Stimulated activated CD4-positive, alpha-beta T cell treated with anti-CD3 and anti-CD28 coated beads, TNF-alpha, amount 100 ng/mL, for 1 hour (primary cell): ENCODE measurements at places on chromosomes 6 and 20.

GRCh38 chr6:49805246-49805645 lies 18.2 kb upstream of the PGK2 start:
- DNase-seq: no peak

DNA sequence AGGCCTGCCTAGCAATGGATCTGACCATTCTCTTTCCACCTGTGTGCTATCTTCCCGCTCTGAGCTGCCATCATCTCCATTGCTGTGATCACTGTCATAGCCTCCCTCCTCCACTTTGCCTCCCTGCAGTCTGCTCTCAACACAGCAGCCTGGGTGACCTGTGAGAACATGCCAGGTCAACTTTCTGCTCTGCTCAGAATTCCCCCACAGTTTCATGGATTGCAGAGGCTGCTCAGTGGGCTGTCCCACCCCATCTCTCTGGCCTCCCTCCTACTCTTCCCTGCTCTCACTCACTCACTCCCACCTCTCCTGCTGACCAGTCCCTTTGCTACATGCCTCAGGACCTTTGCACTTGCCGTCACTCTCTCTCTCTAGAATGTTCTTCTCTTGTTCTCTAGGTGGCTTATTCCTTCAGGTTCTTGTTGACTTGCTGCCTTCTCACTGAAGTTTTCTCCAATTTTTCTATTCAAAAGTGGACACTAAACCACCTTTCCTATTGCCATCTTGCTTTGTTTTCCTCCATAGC lies 159.9 kb downstream of the CD83 start:
- DNase-seq: no peak

- DNase-seq: no peak
Observed at GRCh38 chr6:165849534-165850430, 186.7 kb upstream of the PDE10A start.

- no peak for DNase-seq
Observed at GRCh38 chr6:143677891-143678791, at the start of gene PHACTR2. PHACTR2 (plus strand) TSS chr6:143677965; CDS start chr6:143678164, 199 bp downstream.

DNA sequence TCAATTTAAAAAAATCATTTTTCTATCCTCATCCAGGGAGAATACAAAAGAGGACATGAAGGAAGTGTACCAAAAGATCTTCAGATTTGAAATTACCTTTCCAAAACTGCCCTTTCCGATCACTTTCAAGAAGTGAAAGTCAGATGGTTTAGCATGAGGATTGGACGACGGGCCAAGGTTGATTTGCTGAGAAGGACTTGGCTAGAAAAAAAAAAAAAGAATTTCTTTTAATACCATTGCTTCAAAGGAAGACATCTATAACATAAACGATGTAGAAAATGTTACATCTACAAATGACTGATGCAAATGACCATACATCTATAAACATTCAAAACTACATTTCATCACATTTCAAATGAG lies 120.9 kb upstream of the SLC2A12 start:
- no peak for DNase-seq

DNA sequence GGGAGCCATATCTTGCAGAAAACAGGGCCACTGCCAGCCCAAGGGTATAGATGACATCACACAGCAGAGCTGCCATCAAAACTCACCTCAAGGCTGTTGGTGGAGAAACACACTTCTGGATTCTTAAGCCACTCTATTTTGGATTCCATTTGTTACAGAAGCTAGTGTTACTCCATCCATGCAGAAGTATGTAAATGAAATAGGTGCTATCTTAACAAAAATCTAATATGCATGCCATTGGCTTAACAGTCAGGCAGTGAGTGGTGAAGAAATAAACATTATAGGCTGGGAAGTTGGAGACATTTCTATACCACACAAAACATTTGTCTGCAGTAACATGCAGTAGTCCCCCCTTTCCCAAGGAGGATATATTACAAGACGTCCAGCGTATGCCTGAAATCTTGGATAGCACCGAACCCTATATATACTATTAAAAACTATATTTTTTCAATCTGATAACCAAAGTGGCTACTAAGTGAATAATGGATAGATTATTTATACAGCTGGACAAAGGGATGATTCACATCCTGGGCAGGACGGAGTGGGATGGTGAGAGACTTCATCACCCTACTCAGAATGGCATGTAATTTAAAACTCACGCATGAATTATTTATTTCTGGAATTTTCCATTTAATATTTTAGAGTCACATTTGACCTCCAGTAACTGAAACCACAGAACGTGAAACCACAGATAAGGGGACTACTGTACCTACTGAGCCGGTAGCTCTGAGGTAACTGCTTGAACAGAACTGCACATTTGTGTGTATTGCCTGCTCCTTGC lies 160.0 kb upstream of the PLN start:
- DNase-seq: no peak

- DNase-seq: no peak
Observed at GRCh38 chr20:20594171-20594530, 118.3 kb downstream of the RALGAPA2 start.

DNA sequence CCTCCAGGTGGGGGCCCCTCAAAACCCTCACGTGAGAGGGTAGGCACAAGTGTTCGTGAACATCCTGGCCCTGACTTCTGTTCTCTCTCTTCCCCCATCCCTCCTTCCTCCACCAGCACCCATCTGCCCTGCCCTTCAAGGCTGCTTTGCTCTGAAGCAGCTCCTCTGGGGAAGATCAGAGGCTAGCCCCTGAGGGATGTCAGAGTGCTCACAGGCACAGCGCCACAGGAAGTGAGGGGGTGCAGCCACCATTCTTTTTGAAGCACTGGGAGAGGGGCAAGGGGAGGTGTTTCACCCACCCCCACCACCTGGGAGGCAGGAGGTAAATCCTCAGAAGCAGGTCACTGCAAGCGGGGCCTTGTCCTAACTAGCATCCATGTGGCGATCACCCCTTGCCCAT lies 11.4 kb downstream of the MOCS1 start:
- DNase-seq: no peak

GRCh38 chr20:25632940-25633790 lies 9.4 kb upstream of the NANP start:
- no peak for DNase-seq

DNA sequence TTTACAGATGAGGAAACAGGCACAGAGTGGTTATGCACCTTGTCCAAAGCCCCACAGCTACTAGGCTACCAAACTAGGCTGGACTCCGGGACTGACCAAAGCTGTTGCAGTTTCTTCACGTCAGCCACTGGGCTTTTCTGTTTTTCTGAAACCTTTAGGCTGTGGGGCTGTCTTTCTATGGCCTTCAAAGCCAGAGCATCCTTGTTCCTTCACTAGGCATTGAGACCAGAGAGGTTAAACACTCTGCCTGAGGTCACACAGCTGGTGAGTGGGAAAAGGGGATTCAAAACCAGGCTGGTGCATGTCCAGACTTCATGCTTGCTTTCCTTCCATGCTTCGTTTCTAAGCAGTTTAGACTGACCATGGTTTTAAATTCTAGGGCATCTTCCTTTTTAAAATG lies 97.5 kb upstream of the KCNG1 start:
- DNase-seq: no peak
